ENCODE measurements at places on chromosomes 2 and 18.

- DNase-seq: no peak
Observed at GRCh38 chr18:61337527-61337926, 4.3 kb downstream of the CDH20 start.

DNA sequence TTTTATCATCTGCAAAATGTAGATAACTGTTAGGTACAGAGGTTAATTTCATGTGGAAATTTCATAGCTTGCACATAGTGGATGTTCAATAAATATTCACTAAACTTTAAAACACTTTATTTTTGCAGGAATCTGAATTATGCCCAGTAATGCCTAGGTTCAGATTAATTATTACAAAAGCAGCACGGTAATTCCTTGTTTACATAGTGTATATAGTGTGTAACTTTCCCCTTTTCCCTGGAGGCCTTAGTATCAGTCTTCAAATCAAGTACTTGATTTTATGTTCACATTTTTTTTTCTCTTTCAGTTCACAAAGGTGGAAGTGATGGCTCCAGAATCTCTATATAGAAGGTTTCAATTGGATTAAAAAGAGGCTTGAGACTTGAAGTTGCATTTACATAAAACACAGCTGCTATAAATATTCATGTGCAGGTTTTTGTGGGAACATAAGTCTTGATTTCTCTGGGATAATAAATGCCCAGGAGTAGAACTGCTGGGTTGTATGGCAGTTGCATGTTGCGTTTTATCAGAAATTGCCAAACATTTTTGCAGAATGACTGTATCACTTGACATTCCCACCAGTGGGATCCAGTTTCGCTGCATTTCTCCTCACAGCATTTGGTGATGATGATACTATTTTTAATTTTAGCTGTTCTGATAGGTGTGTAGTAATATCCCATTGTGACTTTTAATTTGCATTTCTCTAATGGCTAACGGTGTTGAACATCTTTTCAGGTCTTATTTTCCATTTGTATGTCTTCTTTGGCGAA is 27.6 kb upstream of the LGALSL start:
- no peak for DNase-seq

- DNase-seq: no peak
Observed at GRCh38 chr18:45916302-45916701, 50.8 kb downstream of the EPG5 start.

GRCh38 chr18:58756596-58757240 is 85.5 kb downstream of the MALT1 start:
- DNase-seq: no peak

DNA sequence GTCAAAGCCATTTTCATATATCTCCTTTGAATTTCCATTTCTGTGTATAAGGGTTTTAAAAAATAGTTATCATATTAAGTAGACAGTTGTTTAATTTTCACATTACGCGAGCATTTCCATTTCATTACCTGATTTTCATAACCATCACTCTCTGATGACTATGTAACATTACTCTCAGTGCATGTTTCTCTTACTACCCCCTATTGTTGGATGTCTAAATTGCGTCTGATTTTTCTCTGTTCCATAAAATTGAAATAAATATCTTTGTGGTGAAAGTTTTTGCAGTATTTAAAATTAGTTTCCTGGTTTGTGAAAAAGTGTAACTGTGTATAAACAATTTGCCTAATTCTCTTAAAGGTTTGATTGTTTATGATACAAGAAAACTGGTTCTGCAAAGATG is 123.8 kb downstream of the MYO1B start:
- DNase-seq: no peak

GRCh38 chr2:201072201-201072530 is 365 bp downstream of the NDUFB3 start:
- DNase-seq: peak; percentile 68

- no peak for DNase-seq
Observed at GRCh38 chr2:112920923-112921532, 10.1 kb downstream of the IL37 start.
